ENCODE measurements at places on chromosomes 6 and 20. TPM values are rescaled to one million over a fixed set of nuclear protein-coding genes. Genes with fewer than 3 reads are reported as not detected.

GRCh38 chr6:52352239-52353018, 9.5 kb upstream of the PAQR8 start:
- DNase-seq = no peak

The CASS4 gene
- total RNA-seq = 28.1 TPM

DNA sequence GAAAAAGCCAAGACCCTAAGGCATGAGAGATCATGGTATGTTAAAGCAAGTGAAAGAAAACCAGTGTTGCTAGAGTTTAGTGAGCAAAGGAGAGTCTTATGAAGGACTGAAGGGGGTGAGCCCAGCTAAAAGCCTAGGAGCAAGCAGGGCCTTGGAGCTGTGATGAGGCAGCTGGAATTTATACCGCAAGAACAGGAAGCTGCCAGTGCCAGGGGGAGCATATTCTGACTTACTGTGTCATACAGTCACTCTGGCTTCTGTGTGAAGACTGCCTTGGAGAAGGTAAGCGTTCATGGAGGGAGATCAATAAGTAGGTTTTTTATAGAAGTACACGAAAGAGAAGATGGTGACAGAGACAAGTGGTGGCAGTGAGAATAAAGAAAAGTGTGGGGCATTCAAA, 308.9 kb upstream of the THEMIS start:
- no peak for DNase-seq

- DNase-seq = no peak
These were observed 107.0 kb downstream of the HUS1B start for GRCh38 chr6:549906-550305.

The GSTA2 gene
- total RNA-seq = 2.7 TPM

GRCh38 chr6:31446481-31446880, 43.1 kb downstream of the MICA start:
- no peak for DNase-seq

DNA sequence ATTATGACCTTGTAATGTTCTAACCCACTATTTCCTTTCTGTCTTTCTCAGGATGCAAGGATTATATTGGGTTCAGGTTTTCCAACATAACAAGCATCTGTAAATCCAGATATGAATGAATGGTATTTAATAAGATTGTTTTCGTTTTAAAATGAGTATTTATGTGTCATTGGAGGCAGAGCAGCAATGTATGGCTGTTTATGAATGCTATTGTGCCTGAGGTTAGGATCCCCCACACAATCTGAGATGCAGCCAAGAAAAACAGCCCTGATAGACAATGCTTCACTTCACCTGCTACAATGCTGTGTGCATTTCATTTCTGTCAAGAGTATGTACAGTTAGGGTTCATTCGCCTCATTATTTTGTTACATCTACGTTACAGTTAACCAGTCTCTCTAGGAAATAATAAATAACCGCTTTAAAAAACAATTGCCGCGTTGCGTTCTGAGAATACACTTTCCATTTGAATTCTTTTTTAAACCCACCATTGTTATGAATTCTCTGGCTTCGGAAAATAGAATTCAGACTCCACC, 19.6 kb downstream of the TFAP2A start:
- no peak for DNase-seq

DNA sequence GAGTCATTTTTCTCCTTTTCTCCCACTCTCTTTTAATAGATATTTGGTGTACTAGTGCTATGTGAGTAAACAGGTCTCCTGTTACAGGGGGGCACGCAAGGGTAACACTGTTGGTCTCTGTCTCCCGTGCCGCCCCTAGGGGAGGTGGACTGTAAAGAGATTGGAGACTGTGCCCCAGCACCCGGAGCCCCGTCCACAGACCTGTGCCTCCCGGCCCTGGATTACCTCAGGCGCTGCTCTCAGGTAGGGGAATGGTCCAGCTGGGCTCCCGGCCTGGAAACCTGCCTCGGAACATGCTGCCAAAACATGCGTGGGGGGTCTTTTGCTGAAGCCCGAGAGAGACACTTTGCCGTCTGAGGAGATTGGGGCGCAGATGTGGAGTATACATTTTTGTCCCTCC, 66.4 kb upstream of the SMIM28 start:
- peak; percentile 70 for DNase-seq

GRCh38 chr6:39770446-39770845, 21.7 kb upstream of the DAAM2 start:
- no peak for DNase-seq

The LEMD2 gene
- 57.7 TPM for total RNA-seq

- no peak for DNase-seq
These were observed 1.0 kb downstream of the IGF2R start for GRCh38 chr6:159969921-159970320.

DNA sequence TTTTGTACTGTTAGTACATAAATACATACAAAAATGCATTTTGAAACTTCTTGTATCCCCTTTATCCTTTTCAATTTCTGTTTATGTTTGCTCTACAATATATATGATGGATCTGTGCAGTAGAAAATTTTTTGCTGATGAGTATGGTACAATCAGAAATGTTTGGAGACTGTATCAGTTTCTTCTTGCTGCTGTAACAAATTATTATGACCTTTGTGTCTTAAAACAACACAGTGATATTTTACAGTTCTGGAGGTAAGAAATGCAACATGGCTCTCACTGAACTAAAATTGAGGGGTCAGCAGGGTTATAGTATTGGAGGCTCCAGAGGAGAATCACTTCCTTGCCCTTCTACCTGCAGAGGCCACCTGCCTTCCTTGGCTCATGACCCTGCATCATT, 184.4 kb downstream of the EYA2 start:
- DNase-seq = no peak

The CYP21A2 gene
- 0.23 TPM for total RNA-seq

DNA sequence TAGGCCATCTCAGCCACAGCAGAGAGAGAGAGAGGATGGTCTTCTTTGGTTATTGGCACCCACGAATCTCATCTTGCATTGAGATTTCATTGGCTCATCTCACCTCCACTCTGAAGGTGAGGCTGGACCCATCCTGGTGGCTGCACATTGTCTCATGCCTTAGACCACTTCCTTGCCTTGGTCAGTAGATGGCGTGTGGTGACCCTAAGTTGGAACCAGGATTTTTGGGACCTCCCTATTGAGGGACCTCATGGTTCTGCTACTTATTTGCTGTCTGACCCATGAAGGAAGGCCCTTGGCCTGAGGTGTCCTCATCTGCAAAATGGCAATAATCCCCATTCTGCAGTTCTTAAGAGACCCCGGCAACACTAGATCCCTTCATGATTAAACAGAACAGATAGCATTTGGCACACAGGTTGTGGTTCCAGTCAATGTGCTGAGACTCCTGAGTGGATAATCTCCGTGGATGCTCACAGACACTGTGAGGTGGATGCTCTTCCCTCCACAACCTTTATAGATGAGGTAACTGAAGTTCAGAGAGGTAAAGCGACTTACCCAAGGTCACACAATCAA, 21.5 kb upstream of the AAR2 start:
- no peak for DNase-seq

- no peak for DNase-seq
These were observed 18.8 kb upstream of the CLPSL2 start for GRCh38 chr6:35757456-35758123.

DNA sequence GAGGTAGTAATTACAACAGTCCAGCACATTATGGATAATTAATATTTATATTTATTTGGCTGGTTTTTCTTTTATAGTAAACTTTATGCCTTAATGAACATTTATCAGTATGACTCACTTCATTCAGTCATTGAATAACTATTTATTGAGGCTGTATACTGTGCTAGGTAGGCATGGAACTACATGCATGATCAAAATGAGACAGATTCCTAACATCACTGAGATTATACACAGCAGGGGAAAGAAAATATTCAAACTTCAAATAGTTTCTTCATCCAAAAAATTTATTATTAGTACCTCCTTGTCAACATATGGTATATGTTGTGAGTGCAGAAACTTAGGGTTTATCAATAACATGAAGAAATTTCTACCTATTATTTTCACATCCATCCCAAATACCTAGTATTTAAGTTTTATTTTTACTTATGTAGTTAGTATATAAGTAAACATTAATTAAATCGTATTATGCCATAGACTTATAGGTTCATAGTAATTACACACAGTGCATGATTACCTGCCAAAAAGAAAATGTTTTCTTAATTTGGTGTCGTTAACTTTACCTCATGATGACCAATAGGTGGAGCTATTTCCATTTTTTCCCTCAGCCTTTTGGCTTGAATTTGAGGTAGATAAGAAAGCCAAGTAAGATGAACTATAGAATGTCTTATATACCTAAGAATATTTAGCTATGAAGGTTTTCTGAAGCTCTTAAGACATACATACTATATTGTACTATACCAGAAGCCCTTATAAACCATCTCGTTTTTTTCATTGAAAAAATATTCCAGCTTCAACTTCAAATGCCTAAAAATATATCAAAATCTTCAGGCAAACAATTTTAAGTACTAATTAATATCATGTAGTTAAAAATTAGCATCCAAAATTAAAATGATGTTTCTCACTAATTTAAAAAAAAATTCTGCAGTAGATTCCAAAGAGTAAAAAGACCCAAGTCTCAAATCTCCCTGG, 12.5 kb upstream of the TMEM30A start:
- DNase-seq = peak; percentile 70

The LINC00237 gene
- not detected for total RNA-seq

- no peak for DNase-seq
These were observed 101.8 kb downstream of the EPHA7 start for GRCh38 chr6:93317592-93317991.

The DAAM2 gene
- 43.7 TPM for total RNA-seq

GRCh38 chr20:62677678-62678077, 31.0 kb upstream of the NTSR1 start:
- DNase-seq = no peak

- peak; percentile 73 for DNase-seq
These were observed 43.1 kb upstream of the FOXP4 start for GRCh38 chr6:41502917-41503671.

The PSORS1C2 gene
- not detected for total RNA-seq

The LIME1 gene
- total RNA-seq = 7.2 TPM

GRCh38 chr6:23688650-23689049, 437.4 kb upstream of the NRSN1 start:
- DNase-seq = no peak

GRCh38 chr6:136464874-136465273, 85.3 kb downstream of the MAP7 start:
- no peak for DNase-seq

DNA sequence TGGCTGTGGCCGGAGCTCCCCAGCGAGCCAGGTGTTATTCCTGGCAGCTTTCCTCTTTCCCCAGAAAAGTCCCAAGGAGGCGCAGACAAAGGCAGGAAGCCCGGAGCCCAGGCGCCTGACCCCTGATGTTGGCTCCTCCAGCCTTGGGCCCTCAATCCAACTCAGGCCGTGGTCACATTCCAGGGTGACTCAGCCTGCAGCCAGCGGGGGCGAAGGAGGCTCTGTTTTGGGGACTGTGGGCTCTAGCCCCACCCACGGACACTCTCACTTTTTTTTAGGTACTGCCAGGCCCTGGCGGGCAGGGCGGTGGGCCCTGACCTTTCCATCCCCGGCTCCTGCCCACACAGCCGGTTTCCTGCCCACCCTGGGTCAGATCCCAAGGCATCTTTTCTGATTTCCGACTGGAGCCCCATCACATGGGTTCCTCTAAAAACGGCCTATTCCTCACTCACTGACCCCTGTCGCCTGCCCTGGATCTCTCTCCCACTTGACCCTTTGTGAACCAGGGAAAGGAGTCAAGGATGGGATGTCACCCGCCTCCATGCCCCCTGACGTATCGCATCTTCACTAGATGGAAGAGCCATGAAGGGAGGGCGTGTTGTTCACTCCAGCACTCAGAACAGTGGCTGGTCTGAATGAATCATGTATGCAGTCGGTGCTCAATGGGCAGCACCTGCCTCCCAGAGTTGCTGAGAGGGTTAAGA, 5.5 kb downstream of the PTGIS start:
- no peak for DNase-seq

DNA sequence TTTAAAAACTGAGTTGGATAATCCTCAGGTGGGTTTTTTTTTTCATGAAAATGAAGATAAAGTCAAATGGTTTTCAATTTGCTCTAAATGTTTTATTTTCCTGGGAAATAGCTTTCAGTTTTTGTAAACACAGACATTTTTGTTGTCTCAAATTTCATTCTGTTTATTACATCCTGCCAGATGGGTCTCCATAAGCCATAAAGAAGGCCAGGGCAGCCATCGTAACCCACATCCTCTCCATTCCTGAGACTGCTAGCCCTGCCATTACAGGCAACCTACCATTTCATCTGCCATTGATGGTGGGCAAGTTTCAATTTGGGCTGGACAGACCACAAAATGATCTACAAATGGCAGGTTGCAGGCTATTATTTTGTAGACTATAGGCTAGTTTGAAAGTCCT, 60.8 kb downstream of the BTBD3 start:
- DNase-seq = no peak

- DNase-seq = no peak
These were observed 12.4 kb downstream of the KIAA1755 start for GRCh38 chr20:38248133-38248532.
